NCI-H460 (cell line): ENCODE measurements at places on chromosomes 4 and X. TPM values are rescaled to one million over a fixed set of nuclear protein-coding genes. Genes with fewer than 3 reads are reported as not detected.

Gene MAB21L2
- not detected in 2 replicates for total RNA-seq

Gene CT47B1
- not detected in 2 replicates for total RNA-seq

Gene CLGN
- 69.0 and 74.9 TPM in 2 replicates for total RNA-seq

Gene S100P
- total RNA-seq: 169 and 210 TPM in 2 replicates

Gene IBSP
- not detected in 2 replicates for total RNA-seq

Gene FAM53A
- 1.3 and 2.1 TPM in 2 replicates for total RNA-seq

Gene USP17L11
- not detected in 2 replicates for total RNA-seq

Gene HPGDS
- total RNA-seq: 28.7 and 32.3 TPM in 2 replicates

Gene RHOXF2
- not detected in 2 replicates for total RNA-seq

Gene EGFL6
- not detected in 2 replicates for total RNA-seq

Gene FGB
- 0.61 and 1.1 TPM in 2 replicates for total RNA-seq

Gene GPR119
- total RNA-seq: not detected in 2 replicates

Gene ADH1A
- total RNA-seq: not detected in 2 replicates

Gene NPY1R
- 0.07 TPM in 1 of 2 replicates, not detected in the other for total RNA-seq

Gene PARM1
- 0.52 and 0.54 TPM in 2 replicates for total RNA-seq

Gene GPC3
- total RNA-seq: not detected in 2 replicates

Gene TMPRSS11F
- total RNA-seq: not detected in 2 replicates

Gene SPANXD
- not detected in 2 replicates for total RNA-seq

Gene ADGRG2
- 18.2 and 18.3 TPM in 2 replicates for total RNA-seq

Gene HERC5
- 2.6 and 3.0 TPM in 2 replicates for total RNA-seq

Gene USP27X
- 1.3 and 2.1 TPM in 2 replicates for total RNA-seq

Gene UGT2B17
- not detected in 2 replicates for total RNA-seq

Gene FAM241A
- total RNA-seq: 6.2 and 7.4 TPM in 2 replicates

Gene TRIM61
- total RNA-seq: not detected in 2 replicates

Gene WDR17
- 5.6 and 9.1 TPM in 2 replicates for total RNA-seq

Gene XG
- total RNA-seq: not detected in 2 replicates

Gene TCEAL6
- not detected in 2 replicates for total RNA-seq

Gene RNF128
- 0.12 TPM in 1 of 2 replicates, not detected in the other for total RNA-seq

Gene CHRDL1
- total RNA-seq: 0.12 TPM in 1 of 2 replicates, not detected in the other

Gene MGAT4D
- not detected in 2 replicates for total RNA-seq

Gene MAML3
- total RNA-seq: 12.0 and 14.8 TPM in 2 replicates

Gene CXCL11
- not detected in 2 replicates for total RNA-seq

Gene MUC7
- total RNA-seq: not detected in 2 replicates

Gene P2RY8
- total RNA-seq: not detected in 2 replicates

Gene NLGN4X
- total RNA-seq: not detected in 2 replicates

Gene BGN
- 2.0 and 2.3 TPM in 2 replicates for total RNA-seq

Gene MAGEB2
- total RNA-seq: 60.3 and 66.4 TPM in 2 replicates

Gene EIF1AX
- total RNA-seq: 97.2 and 118 TPM in 2 replicates

Gene NOX1
- total RNA-seq: 0.78 and 1.4 TPM in 2 replicates

Gene BLOC1S4
- 17.6 and 18.4 TPM in 2 replicates for total RNA-seq

Gene LNX1
- total RNA-seq: 0.09 TPM in 1 of 2 replicates, not detected in the other

Gene TCEAL3
- 3.2 and 5.0 TPM in 2 replicates for total RNA-seq

Gene TMPRSS11E
- not detected in 2 replicates for total RNA-seq

Gene FHIP1A
- total RNA-seq: 0.10 and 0.12 TPM in 2 replicates

Gene FAM184B
- total RNA-seq: 0.02 TPM in 1 of 2 replicates, not detected in the other

Gene DGKK
- total RNA-seq: not detected in 2 replicates

Gene GPR173
- 0.46 and 1.2 TPM in 2 replicates for total RNA-seq

Gene WNK3
- total RNA-seq: 0.43 and 0.67 TPM in 2 replicates

Gene GAGE2A
- total RNA-seq: not detected in 2 replicates

Gene HTATSF1
- total RNA-seq: 62.4 and 63.5 TPM in 2 replicates

Gene PABPC1L2A
- total RNA-seq: not detected in 2 replicates

Gene HMGB2
- 112 and 130 TPM in 2 replicates for total RNA-seq

Gene DRD5
- total RNA-seq: not detected in 2 replicates
